ENCODE measurements at places on chromosomes 13 and 19.

DNA sequence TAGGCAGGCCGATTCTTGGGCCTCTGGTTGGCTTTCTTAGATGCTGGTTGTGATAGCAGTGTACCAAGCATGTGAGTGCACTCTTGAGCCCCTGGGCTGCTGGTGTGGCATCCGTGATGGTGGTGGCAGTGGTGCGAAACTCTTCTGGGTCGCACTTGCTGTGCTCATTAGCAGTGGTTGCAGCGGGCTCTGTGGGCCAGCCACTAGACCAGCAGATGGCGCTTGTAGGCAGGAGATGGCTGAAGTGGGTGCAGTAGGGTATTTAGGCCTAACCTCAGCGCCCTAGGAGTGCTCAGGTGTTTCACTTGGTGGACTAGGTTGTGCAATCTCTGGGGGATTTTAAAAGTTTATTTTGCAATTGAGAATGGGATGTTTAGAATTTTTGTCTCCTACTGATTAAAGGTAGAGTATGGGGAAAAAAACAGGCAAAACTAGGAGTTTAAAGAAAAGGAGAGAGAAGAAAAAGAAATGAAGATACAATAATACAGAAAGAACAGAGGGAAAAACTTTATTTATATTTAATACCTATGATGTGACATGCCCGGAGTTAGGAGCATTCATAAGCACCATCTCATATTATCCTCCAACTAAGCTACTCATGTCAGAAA is 4.3 kb upstream of the ZNF17 start:
- peak; percentile 70 for DNase-seq

DNA sequence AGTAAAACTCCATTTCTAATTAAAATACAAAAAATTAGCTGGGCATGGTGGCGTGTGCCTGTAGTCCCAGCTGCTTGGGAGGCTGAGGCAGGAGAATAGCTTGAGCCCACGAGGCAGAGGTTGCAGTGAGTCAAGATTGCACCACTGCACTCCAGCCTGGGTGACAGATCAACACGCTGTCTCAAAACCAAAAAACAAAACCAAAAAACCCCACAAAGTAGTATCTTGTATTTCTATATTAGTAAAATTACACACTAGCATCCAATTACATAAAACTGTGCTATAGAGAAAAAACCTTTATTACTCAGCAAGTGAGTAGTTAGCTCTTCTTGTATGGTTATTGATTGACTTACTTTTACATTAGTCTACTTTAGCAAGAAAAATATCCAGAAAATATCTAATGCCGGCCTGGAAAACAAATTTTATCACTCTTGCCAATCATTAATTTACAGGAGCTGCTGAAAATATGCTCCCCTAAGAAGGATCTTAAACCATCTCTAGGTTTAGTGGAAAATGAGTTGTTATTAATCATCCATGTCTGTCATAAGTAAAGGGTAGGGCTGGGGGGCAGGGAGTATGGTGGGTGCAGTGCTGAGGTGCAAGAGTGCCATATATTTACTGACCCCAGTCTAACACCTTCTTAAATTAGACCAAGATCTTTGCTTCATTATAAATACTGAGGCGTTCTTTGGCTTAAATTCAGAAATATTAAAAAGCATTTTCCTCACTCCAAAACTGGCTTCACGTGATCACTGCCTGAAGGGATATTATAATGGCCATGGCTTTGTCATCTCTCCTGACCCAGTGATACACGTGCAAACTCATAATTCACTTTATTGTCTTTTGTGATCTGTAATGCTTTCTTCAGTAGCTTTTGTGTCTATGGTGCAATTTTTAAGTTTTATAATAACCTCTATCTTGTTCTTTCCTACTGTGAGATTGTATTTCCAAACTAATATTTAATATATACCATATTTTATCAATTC is 44.1 kb downstream of the UBL3 start:
- no peak for DNase-seq

DNA sequence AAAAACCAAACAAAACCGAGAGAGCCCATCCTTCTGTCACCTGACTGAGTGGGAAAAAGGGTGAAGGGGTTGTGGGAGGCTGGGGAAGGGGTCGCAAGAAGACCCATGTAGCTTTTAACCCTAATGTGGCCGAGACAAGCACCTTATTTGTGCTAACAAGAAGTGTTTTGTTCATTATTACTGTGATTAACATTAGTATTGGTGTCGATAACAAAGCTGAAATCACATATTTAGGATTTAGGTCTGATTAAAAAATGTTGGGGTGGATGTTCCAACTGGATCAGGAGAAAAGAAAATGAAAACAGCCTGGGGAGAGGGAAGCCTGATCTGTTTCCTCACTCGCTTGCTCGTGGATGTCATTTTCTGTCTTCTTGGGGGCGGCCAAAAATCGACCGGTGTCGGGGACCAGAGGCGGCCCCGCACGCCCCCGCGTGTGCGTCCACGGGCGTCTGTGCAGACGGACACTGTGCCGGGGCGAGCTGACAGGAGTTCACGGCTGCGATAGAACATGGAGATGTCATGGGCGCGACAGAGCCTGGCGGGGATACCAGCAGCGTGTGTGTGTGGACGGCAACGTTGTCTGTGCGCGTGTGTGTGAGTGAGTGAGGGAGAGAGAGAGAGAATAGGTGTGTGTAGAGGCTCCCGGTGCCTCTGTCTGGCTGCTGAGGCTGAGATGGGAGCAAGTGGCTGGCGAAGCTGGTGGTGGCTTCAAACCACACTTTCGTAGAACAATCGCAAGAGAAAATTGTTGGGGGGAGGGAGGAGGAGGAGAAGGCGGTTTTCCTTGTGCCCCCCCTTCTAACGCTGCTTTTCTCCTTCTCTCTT is 29.1 kb downstream of the NFIX start:
- DNase-seq = peak; percentile 55

DNA sequence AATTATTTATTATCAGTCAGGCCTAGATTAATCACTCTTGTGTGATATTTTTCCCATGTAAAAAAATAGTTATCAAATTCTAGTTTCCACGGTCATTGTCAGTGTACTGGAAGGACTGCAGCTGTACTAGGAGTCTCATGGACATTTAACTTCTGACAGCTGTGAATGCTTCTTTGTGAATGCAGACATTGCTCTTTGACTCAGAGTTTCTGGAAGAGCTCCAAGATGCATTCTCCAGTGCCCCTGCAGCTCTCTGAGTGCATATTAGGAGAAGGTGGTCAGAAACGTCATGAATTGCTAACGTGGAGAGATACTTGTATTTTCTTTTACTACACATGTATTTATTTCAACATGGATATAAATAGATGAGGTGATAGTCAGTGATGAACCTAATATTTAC is 9.7 kb upstream of the SLITRK5 start:
- DNase-seq = peak; percentile 44

DNA sequence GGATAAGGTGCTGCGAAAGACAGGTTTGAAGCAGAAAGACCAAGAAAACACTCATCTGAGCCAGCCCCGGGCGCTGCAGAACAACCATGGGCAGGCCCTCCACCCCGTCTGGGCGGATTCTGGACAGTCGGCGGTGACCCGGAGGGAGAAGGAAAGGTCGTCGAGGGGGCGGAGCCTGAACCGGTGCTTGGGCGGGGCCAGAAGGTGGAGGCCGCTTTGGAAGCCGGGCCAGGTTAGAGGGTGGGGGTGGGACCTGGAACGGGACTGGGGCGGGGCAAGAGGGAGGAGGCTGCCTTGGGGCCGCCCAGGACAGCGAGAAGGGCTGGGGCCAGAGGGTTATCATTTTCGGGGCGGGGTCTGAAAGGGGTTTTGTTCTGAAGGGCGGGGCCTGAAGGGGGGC is 5.0 kb upstream of the ZNF765 start:
- no peak for DNase-seq
